Cardiac fibroblast (primary cell): ENCODE measurements at places on chromosomes 2 and 18.
A peak's percentile ranks its signal among the peaks of the same experiment; 100 is the strongest.

DNA sequence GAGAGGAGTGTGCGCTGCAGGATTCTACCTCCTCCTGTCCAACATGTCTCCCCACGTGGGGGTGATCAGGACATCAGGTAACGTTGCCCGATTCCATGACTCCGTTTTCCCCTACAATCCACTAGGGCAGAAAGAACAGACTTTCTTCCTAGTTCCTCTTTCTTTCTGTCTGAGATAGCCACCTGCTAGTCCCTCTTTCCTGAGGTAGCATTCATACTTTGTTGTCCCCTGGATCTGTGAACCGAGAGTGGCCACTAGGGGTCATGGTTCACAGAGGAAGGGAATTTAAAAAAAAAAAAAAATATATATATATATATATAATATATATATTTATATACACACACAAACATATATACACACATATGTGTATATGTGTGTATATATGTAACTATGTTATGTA, 210.0 kb upstream of the ZNF521 start:
- peak; percentile 36 for DNase-seq

GRCh38 chr2:10046931-10047330, 3.6 kb downstream of the KLF11 start:
- no peak for DNase-seq

- DNase-seq: no peak
Measured at GRCh38 chr2:192398236-192398635, 203.5 kb upstream of the TMEFF2 start.

DNA sequence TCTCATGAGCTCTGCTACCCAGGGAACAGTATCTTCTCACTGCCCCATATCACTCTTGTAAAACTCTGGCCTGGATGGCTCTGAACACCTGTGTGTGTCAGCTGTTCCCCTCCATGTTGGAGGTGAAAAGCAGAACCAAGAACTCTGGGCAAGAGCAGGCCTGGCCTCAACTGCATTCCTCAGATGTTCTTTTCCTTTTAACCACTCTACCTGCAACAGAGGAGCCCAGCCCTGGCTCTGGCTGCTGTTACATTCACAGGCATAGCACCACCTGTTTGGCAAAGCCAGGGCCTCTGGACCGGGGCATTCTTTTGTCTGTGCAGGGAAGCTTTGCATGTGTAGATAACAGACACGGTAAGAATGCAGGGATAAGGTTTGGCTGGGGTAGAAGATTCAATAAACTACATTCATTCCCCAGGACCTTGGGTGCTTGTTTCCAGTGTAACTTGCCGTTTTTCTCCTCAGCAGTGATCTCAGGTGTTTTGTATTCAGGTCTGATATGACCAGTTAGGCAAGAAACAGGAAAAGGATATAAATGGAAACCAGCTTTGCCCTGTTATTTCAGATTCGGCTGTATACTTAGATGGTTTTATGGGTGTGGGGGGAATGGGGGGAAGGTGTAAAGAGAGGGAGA, 95.1 kb downstream of the SPTBN1 start:
- DNase-seq: no peak

GRCh38 chr18:34345738-34346137, 121.0 kb upstream of the NOL4 start:
- no peak for DNase-seq
